Activated CD4-positive, alpha-beta T cell treated with anti-CD3 and anti-CD28 coated beads for 4 hours (primary cell): ENCODE measurements at places on chromosomes 4 and X.

DNA sequence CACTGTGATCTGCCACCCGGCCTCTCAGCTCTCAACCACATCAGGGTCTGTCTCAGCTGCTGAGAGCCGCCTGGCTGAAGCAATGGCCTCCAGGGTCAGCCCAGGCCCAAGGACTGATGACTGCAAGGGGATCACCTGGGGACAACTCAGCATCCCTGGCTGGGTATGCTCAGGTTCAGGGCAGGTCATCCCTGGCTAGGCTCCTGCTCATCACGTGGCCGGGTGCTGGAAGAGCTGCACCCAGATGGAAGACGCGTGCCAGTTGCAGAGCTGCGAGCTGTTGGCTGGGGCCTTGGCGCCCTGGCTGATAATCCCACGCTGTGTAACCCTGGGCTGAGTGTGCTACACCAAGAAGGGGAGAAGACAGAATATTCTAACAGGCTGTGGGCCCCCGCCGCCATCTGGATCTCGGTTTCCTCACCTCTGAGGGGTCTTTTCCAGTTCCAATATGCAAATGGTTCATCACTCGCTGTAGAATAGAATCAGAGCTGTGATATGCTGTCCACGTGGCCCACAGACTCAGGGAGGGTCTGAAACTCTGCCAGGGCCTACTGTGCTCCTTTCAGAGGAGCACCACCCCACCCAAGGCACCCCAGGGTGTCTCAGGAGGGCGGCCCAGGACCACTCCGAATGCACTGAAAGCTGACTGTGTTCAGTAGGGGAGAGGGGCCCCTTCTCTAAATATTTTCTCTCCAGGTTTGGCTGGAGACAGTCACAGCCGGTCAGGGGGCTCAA lies 338.8 kb downstream of the BCOR start:
- DNase-seq: no peak

DNA sequence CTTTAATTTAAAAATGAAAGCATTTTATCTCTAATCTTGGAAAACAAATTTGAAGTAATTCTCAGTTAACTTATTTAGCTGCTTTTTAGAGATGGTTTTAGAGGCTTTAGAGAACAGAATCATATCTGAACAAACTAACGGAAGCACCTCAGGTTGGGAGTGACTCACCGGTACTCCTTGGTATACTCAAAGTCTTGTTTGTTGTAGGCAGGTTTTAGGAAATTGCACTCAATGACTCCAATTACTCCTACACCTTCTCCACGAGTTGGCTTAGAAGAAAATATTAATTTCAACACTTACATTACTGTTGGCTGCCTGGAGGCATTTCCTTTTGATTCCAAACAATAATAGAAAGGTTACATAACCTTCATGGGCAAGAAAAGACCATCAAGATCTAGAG lies 23.6 kb downstream of the MORC4 start:
- DNase-seq: no peak

DNA sequence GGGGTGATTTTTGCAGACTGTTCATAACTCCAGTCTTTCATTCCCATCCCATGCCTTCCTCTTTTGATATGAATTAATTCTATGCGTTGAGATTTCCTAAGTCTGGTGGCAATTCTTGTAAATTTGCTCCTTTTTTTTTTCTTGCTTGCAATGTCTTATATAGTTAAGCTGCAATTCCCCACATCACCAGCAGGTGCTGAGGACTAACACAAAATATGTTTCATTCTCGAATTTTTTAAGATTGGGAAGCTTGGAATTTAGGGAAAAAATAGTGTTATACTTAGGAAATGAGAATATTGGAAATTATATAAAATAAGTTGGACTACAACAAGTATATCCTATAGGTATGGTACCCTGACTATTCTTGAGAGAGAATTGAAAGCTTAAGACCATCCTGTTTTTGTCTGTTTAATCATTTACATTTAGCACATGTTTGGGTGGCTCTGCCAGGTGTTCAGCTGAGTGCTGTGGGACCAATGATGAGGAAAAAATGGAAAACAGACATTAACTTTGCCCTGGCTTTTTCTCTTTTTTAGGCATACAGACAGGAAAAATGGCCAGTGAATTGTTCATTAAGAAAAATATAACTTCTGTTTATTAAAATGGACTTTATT lies 30.2 kb downstream of the AFF2 start:
- peak; percentile 1 for DNase-seq

DNA sequence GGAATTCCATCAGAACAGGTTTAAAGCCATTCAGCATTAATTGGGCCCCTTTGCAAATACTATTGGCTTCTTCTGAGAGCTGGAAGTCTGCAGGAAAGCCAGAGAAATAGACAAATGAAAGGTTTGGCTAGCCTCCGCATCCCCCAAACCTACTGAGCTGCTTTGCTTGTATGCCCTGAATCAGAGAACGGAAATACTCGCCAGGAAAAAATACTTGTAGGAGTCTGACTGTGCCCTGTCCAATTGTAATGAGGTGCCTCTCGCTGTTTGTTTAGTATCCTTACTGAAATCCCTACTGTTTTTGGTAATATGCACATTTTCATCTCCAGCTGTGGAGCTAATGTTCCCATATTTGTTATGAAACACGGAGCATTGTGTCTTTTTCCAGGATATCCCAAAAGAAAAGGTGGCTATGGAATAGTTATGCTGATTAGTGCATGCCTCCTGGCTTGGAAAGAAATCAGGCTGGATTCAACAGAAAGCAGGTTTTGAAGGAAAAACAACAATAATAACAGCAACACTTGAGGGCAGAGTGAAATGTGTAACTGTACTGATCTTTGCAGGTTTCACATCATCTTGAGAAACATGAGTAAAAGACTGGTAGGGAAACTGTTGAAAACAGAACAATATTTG lies 50.7 kb upstream of the NLGN4X start:
- no peak for DNase-seq

GRCh38 chr4:39134683-39135306 lies 47.5 kb upstream of the WDR19 start:
- DNase-seq: no peak

DNA sequence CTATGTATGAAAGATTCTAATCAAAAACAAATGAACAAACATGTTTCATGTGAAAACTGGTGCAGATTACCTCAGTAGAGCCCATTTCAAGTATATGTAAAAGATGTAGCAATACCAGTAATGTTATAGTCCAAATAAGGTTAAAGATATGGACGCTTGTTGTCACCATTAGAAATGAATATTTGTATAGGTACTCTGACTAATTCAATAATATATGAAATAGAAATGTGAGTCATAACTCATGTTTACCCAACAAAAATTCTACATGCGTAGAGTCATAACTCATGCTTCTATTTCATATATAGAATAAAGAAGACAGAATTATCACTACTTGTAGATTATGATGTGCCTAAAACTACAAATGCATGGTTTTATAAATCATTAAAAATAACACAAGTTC lies 739.1 kb upstream of the DIAPH2 start:
- no peak for DNase-seq

DNA sequence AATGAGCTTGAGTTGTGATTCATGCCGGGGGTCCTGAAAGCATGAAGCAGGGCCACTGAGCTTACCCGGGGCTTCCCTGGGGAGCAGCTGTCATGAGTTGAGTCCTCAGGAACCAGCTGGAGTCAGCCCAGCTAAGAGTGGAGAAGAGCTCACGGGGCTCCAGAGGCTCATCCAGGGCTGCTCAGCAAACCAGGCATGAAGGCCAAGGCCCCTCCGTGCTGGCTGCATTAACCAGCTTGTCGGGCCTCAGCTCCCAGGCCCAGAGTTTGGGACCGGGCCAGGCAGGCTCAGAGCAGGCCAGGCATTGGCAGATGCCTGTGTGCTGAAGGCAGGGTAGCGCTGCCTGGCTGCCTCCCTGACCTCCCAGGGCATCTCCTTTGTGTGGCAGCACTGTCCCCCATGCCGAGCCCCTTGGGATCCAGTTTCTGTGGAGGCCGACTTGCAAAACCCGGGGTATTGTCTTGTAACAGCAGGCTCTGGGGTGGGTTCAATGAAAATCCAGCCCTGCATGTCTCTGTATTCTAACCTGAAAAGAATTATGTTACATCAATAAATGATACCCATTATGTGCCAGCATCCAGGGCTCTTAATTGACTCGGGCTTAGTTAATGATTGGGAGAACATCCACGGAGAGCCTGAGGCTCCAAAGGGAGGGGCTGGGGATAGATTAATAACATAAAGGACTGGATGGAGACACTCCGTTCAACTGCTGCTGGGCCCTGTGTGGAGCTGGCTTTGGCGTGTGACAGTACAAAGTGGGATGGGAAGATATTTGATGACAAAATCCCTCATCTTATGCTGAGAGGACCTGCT lies 68.0 kb upstream of the MSX1 start:
- DNase-seq: no peak

DNA sequence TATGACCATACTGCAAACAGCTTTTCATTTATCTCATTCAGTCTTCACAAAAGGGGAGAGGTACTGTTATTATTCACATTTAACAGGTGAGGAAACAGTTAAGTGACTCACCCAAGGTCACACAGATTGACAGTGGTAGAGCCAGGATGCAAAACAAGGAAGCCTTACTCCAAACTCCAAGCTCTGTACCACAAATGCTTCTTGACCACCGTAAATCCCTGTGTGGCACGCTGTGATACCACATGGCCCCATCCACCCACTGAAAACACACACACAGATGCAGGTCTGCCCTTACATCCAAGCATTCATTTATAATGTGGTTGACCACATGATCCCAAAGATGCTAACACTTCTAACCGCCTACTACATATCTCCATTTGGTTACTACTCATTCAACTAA lies 129.5 kb downstream of the TSPAN5 start:
- no peak for DNase-seq

DNA sequence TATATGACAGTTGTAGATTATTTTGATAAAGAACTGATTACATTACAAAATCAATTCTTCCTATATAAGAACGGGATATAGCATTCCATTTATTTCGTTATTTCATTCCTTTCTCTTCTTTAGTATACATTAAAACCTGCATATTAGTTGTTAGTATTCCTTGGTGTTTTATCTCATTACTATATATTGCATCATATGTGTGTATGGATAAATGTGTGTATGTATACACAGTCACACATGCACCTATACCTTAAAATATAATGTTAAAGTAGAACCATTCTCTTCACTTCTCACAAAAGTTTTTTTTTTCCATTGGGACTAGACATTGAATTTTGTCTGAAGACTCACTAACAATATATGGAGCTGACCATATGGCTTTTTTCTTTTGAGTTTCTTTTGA lies 5.3 kb upstream of the PALLD start:
- no peak for DNase-seq
